ENCODE measurements at places on chromosomes 11 and 22.

DNA sequence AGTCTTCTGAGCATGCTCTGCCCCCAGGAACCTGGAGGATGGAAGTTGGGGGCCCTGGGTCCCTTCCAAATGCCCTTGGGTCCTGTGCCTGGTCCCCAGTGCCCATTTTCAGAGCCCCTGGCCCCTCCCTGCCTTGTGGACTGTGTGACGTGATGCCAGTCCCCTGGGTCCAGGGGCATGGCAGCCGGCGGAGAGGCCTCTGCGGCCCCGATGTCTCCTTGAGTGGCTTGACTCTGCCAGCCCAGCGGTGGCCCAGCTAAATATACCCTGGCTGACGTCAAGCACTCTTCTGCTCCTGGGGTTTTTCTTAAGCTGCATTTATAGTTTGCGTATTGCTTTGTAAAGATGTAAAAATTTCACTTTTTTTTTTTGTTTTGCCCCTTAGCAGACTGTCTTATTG, 35.2 kb upstream of the PARVG start:
- no peak for DNase-seq

- no peak for DNase-seq
Measured at GRCh38 chr11:29184939-29185890, 831.6 kb downstream of the KCNA4 start.

GRCh38 chr11:77384571-77384970, 83.1 kb upstream of the GDPD4 start:
- no peak for DNase-seq

DNA sequence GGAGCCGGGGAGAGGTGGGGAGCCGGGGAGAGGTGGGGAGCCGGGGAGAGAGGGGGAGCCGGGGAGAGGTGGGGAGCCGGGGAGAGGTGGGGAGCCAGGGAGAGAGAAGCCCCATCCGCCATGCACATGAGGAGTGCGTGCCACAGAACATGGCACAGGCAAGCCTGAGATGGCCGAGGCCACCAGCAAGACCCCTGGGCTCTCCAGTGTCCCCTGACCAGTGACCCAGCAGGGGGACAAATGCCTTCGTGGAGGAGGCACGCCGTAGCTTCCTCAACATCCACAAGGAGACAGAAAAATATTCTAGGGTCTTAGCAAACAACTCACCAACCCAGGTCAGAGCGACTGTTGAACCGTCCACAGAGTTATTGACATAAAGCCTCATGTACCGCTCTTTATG, 618.8 kb downstream of the TBC1D22A start:
- no peak for DNase-seq

- no peak for DNase-seq
Measured at GRCh38 chr11:130778705-130779104, 137.6 kb downstream of the SNX19 start.

DNA sequence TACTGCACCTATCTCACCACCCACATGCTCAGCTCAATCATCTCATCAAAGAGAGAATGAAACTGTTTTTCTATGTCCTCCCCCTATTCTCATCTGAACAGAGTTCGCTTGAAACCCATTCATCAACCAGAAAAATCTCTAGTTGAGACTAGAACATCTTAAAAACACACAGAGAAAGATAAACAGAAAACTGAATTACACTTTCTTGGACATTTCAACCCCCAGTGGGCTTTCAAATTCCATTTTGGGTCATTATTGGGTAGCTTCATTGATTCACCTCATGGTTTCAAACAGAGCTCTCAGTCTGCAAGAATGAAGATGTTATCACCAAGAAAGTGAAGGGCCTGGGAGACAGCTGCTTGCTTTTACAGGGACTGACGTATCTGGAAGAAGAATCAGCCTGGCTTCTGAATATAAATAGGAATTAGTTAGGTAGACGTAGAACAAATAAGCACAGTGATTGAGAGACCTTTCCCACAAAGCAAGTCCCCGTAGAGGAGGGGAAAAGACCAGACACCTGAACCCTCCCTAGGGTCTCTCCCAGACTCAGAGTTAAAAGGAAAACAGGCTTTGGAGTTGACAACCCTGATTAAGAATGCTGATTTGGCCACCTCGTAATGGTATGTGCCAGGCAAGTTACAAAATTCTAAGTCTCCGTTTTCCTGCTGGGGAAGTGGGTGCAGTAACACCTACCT, 155.7 kb downstream of the BBOX1 start:
- no peak for DNase-seq

DNA sequence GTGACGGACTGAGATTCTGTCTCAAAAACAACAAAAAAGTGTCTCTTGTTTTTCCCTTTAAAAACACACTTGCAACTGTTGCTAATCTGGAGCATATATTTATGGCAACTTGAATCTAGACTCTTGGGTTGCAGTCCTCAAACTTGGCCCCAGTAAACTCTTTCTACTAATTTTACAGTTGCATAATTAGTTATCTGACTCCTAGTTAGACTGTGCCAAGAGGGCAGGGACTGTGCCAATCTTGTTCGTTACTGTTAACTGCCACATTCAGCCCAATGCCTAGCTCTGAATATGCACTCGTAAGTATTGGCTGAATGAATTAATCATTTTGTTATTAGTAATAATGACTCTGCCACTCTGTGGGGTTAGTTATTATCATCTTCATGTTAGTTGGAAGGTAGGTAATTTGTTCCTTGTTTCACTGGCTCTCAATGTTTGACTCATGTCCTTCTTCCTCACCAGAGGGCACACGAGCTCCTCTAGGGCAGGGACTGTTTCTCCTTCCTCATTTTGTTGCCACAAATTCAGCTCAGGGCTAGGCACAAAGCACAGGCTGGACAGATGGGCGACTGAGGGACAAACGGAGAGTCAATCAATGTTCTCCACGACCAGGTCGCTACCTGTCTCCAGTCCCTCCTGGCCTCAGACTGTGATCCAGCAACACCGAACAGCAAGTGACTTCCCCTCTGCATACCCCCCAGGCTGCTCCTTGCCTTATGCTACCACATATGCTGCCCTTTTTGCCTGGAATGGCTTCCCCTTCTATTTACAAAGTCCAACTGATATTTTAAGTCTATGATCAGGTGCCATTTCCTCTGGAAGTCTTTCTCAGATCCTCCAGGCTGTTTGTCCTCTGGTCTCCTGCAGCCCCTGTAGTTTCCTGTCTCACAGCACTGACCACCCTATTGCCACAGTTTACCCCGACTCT, 9.0 kb downstream of the CLPB start:
- DNase-seq: no peak

DNA sequence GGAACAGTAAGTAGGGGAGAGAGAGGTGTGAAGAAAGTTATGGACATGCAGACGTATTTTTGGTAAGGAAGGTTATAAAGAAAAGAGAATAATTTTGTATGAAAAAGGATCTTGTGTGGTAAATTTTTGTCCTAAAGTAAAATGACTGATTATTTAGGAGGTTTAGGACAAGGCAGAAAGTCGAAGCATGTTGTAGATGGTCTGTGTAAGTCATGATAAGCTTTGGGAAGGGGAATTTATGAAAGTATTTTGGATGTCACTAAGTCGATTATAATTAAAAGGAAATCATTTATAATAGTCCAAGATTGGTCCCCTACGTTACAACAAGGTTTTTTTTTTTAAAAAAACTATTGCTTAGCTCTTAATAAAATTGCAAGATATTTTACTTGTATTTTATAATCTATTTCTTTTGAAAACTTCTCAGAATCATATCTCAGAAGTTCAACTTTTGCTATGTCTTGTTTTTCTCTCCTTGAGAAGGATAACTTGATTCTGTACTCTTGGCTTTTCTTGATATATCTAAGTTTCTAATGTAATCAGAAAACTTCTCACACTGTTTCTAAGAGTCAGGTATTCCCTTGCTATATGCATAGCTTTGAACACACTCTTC, 10.9 kb upstream of the CABP2 start:
- no peak for DNase-seq

DNA sequence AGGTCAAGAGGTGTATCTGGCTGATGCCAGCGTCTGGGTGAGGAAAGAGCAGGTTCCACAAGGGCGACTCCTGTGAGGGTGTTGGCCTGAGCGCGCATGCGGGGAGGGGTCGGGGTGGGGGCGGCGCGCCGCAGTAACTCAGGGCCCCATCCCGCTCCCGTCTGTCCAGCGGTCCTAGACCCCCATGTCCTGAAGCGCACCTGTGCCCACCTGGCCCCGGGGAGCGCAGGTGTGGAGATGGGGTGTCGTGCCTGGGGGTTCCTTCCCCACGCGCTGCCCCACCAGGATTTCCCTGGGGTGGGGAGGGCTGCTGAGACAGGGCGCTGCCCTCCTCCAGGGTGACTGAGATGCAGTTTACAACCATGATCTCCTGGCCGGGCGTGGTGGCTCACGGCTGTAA, 20.9 kb downstream of the RNH1 start:
- DNase-seq: no peak

GRCh38 chr11:78929207-78929905, 354.7 kb upstream of the NARS2 start:
- DNase-seq: no peak

GRCh38 chr22:24887260-24887659, 59.2 kb downstream of the LHFPL7 start:
- no peak for DNase-seq

DNA sequence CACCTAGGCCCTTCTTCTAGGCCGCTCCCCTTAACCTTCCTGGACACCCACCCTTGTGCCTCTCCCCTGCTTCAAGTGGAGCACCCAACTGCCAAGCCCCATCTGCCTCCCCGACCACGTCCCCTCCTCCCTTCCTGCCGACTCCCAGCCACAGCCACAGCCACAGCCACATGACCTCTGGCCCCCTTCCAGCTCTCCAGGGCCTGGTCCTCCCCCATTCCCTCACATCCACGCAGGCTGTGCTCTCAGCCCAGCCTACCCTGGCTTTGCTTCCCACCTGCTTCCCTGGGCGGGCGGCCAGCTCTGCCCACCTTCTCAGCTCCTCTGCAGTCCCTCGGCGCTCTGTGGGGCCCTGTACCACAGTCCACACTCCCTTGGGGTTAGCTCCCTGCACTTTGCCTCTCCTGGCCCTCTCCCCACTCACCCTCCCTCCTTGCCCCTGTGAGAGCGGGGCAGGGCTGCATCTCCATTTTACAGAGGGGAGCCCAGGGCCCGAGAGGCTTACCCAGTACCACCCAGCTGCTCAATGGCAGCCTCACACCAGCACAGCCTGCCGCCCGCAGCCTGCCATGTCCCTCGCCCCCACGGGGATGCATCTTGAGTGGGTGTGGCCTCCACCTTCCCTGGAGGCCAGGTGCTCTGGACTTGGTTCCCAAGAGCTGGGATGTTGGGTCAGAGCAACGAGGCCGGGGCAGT, 20.3 kb downstream of the PARVG start:
- DNase-seq: no peak

DNA sequence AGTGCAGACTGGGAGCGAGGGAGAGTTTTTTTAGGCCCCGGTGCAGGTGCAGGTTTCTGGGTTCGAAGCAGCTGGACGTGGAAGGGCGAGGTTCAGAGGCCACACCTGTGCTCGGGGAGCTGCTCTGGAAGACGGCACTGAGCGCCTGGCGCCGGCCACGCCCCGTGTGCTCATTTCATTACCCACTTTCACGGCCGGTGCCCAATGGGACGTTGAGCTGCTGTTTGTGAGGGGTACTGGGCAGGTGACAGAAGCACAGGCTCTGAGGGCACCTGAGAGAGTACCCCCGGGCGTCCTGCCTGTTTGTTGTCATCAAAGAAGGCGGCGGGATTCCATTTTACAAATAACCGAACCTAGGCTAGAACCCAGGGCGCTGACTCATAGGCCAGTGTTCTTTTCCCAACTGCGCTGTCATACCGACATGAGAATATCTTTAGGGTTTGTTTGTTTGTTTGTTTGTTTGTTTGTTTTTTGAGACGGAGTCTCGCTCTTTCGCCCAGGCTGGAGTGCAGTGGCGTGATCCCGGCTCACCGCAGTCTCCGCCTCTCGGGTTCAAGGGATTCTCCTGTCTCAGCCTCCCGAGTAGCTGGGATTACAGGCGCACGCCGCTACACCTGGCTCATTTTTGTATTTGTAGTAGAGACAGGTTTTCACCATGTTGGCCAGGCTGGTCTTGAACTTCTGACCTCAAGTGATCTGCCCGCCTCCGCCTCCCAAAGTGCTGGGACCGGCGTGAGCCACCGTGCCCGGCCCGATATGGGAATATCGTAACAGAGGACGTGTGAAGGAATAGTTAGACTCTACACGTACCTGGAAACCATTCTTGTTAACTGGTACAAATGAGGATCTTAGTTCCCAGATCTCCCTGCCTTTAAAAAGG, 16.6 kb upstream of the SPTBN2 start:
- DNase-seq: no peak

DNA sequence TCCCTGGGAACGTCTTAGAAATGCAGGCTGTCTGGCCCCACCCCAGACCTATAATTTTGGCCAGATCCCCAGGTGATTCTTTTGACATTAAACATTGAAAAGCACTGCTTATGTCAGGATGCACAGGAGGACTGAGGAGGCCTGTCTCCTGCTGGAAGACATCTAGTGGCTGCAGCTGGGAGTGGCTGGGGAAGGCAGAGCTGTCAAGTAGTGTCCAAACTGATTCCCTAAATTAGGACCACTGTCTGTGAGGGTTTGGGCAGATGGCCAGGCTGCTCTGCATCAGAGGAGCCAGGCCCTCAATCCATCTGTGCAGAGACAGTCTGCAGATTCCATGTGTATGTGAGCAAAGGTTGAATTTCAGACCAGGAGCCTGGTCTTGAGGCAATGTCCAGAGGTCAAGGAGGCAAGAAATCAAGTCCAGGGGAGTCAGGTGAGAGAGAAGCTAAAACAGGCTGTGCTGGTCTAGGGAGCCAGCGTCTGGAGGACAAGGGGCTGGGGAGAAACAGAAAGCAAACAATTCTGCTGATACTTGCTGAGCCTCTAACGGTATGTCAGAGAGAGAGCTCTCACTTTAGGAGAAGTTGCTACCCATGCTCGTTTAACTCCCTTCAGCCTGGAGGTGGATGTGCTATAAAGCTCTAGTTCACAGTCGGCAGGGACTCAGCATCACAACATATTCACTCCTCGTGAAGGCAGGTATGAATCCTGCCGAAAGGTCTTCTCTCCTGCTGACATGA, 15.3 kb upstream of the SYTL2 start:
- no peak for DNase-seq

DNA sequence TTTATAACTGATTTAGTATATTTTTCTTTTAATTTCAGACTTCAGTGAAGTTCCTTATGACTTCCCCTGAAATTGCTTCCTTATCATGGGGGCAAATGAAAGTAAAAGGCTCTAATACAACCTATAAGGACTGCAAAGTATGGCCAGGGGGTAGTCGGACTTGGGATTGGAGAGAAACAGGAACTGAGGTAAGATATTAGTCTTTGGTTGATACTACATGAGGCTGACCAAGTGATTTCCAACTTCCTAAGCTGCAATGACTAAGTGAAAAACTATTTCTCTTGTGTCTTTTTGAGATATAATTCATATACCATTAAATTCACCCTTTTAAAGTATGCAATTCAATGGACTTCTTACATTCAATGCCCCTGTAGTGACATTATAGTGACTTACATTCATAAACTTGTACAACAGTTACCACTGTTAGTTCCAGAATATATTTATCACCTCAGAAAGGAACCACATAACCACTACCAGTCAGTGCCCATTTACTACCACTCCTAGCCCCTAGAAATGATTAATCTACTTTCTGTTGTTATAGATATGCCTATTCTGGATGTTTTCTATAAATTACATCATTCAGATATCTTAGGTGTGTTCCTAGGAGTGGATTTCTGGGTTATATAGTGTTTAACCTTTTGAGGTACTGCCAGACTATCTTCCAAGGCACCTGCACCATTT, 21.6 kb downstream of the AAMDC start:
- DNase-seq: no peak
